ENCODE measurements at places on chromosomes 12 and 14. TPM values are rescaled to one million over a fixed set of nuclear protein-coding genes. Genes with fewer than 3 reads are reported as not detected.

Gene BEST3
- total RNA-seq = not detected

DNA sequence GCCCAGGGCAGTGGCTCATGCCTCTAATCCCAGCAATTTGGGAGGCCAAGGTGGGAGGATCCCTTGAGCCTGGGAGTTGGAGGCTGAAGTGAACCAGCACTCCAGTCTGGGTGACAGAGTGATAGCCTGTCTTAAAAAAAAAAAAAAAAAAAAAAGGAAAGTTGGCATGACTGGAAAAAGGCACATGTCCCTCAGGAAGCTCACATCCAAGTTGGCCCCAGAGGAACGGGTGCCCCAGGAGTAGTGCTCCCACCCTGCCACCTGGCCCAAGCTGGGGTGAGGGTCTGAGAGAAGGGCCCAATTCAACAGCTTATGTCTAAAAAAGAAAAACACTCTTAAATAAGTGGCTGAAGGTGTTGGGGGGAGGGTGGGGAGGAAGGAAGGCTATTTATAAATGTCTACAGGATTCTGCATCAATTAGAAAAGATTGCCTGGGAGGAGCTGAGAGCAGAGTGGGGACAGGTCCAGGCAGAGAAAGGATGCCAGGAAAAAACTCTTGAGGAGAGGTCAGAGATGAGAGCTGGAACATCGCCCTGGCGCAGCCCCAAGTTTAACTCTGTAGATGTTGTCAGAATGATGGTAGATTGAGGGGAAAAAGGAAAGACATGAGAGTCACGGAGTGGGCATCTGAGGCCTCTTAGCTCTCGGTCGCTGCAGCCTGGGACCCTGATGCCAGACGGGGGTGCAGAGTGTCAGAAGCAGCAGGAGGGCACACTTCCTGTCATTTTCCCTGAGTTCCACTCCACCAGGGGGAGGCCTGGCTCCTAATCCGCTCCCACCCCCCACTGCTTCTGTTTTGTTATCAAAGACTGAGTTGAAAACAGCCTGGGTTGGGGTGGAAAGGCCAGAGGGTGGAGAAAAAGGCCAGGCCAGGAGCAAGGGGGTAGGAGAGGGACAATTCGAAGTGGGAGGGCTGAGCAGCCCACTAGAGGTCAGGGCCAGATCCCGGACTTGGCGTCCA, 7.3 kb downstream of the SPRYD3 start:
- H3K4me1 ChIP-seq = peaks cover 98% of the 10 kb centered on the region
- peak; percentile 91 for DNase-seq
- H3K36me3 ChIP-seq = peaks cover 49% of the 10 kb centered on the region
- H3K4me3 ChIP-seq = no peak overlapping the region
- peak overlapping the region; percentile 83 for H3K27ac ChIP-seq
- no peaks in the 10 kb centered on the region for H3K27me3 ChIP-seq

Gene KRT85
- not detected for total RNA-seq

Gene CBLN3
- total RNA-seq = 2.1 TPM

DNA sequence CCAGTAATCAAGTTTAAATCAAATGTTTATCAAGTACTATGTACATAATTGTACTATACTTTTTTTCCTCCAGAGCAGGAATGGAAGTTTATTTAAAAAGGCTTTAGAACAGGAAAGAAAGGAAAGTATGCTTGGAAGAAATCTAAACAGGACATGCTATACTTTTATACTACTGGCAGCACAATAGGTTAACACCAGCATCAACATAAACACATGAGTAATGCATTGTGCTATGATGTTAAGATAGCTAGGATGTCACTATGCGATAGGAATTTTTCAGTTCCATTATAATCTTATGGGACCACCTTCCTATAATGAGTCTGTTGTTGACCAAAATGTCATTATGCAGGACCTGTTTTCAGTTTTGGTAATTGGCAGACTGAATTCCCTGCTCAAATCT, 41.5 kb upstream of the ANKS1B start:
- H3K27ac ChIP-seq = no peak overlapping the region
- H3K27me3 ChIP-seq = no peaks in the 10 kb centered on the region
- H3K4me1 ChIP-seq = no peaks in the 10 kb centered on the region

Gene BICDL1
- not detected for total RNA-seq

DNA sequence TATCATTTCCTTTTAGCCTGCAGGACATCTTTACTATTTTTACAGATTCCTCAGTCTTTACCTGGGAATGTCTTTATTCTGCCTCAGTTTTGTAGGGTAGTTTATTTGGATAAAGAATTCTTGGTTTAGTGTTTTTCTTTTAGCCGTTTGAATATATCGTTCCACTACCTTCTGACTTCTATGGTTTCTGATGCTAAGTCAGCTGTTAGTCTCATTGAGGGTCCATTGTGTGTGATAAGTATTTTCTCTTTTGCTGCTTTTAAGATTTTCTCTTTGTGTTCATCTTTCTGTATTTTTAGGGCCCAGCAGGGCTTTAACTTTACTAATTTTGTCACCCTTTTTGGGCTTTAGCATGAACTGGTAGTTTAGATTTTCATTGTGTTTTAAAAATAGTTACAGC, 113.5 kb downstream of the MNAT1 start:
- H3K27ac ChIP-seq = no peak overlapping the region
- no peaks in the 10 kb centered on the region for H3K4me1 ChIP-seq
- H3K36me3 ChIP-seq = peaks cover 31% of the 10 kb centered on the region
- no peak overlapping the region for H3K4me3 ChIP-seq
- no peak for DNase-seq

Gene A2ML1
- total RNA-seq = 6.1 TPM

GRCh38 chr12:8996682-8997405, 7.5 kb downstream of the KLRG1 start:
- no peak overlapping the region for H3K4me3 ChIP-seq
- no peak for DNase-seq
- H3K27me3 ChIP-seq = no peaks in the 10 kb centered on the region
- H3K4me1 ChIP-seq = no peaks in the 10 kb centered on the region
- no peak overlapping the region for H3K27ac ChIP-seq
- H3K36me3 ChIP-seq = no peaks in the 10 kb centered on the region

Gene PDE3A
- total RNA-seq = 11.4 TPM

Gene C14orf132
- 16.6 TPM for total RNA-seq

Gene ZNF891
- total RNA-seq = 5.1 TPM

Gene LDHB
- 248 TPM for total RNA-seq

Gene RPGRIP1
- 0.78 TPM for total RNA-seq

DNA sequence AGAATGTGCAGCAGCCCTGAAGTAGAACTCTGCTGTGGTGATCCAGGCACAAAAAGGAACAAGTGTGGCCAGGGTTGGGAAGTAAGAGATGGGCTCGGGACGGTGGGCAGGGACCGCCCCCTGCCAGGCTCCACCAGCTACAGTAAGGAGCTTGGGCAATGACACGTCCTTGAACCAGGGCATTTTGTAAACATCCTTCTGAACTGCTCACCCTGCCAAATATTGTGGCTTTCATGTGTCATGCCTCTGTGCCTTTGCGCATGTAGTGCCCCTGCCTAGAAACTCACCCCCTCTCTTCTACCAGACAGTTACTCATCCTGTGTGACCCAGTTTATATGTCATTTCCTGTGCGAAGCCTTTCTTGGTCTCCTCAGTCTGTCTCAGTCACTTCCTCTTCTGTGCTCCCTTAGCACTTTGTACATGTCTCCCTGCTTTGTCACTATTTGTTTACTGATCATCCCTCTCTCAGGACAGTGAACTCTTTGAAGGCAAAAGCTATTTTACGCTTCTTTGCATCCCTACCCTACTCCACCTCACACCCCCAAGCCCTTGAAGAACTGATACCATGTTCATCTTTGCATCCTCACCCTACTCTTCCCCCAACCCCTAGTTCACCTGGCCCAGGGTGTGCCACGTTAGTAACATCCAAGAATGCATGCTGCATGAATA, 108.9 kb upstream of the PLEKHG7 start:
- H3K27me3 ChIP-seq = no peaks in the 10 kb centered on the region
- H3K4me3 ChIP-seq = no peak overlapping the region
- no peaks in the 10 kb centered on the region for H3K36me3 ChIP-seq
- H3K4me1 ChIP-seq = no peaks in the 10 kb centered on the region
- H3K27ac ChIP-seq = peak overlapping the region; percentile 74
- DNase-seq = peak; percentile 26

DNA sequence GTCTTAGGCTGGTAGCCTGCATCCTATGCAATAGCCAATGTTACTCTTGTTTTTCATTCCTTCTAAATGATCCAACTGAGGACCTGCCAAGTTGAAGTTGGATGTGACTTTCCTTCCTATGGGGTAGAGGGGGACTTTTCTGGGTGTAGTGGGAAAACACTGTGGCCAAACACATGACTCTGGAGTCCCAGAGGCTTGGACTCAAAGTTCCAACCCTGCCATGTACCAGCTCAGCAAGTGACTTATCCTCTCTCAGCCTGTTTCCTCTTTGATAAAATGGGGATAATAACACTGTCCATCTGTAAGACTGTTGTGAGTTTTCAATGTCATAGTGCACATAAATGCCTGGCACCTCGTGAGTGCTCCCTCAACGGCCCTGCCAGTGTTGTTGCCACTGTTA, 97.0 kb downstream of the ZFP36L1 start:
- DNase-seq = no peak
- no peaks in the 10 kb centered on the region for H3K4me1 ChIP-seq
- no peaks in the 10 kb centered on the region for H3K36me3 ChIP-seq

Gene TMPRSS12
- not detected for total RNA-seq

Gene NFKBIA
- total RNA-seq = 1,165 TPM

GRCh38 chr12:27552235-27552634, 28.2 kb downstream of the PPFIBP1 start:
- H3K27ac ChIP-seq = peak overlapping the region; percentile 62
- H3K27me3 ChIP-seq = no peaks in the 10 kb centered on the region
- DNase-seq = no peak
- no peak overlapping the region for H3K4me3 ChIP-seq
- no peaks in the 10 kb centered on the region for H3K36me3 ChIP-seq
- peaks cover 100% of the 10 kb centered on the region for H3K4me1 ChIP-seq

DNA sequence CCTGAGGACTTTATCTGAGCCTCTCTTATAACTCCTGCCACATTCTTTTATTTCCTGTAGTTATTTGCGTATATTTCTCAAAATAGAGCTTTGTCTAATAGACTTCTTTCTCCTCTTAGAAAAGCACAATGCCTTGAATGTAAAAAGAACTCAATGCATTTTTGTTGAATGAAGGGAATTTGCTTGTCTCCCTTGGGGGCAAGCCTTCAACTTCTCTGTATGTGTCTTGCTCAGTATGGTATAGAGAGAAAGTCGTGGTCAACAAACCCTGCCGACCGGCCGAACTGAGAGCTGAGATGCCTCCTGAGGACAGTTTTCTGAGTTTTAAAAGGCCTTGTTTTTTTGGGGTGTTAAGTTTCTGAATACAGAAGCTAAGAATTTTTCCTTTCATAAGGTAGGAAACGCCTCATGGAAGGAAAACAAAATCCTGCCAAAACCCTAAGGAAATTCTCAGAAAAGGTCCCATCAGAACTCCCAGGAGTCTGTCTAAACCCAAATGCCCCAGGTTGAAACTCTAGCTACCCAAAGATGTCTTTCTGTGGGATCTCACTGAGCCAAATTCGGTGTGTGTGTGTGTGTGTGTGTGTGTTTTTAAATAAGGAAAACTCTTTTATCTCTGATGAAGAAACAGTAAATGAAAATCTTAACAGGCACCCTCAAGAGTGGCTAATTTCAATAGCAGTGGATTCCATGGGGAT, 136.6 kb downstream of the C12orf75 start:
- DNase-seq = no peak
- H3K4me3 ChIP-seq = no peak overlapping the region
- H3K4me1 ChIP-seq = no peaks in the 10 kb centered on the region
- H3K36me3 ChIP-seq = no peaks in the 10 kb centered on the region

GRCh38 chr14:70642303-70643235, 853 bp downstream of the TTC9 start:
- H3K4me3 ChIP-seq = peak overlapping the region; percentile 65
- no peak for DNase-seq
- H3K4me1 ChIP-seq = peaks cover 17% of the 10 kb centered on the region
- peaks cover 54% of the 10 kb centered on the region for H3K27me3 ChIP-seq
- H3K27ac ChIP-seq = peak overlapping the region; percentile 80

DNA sequence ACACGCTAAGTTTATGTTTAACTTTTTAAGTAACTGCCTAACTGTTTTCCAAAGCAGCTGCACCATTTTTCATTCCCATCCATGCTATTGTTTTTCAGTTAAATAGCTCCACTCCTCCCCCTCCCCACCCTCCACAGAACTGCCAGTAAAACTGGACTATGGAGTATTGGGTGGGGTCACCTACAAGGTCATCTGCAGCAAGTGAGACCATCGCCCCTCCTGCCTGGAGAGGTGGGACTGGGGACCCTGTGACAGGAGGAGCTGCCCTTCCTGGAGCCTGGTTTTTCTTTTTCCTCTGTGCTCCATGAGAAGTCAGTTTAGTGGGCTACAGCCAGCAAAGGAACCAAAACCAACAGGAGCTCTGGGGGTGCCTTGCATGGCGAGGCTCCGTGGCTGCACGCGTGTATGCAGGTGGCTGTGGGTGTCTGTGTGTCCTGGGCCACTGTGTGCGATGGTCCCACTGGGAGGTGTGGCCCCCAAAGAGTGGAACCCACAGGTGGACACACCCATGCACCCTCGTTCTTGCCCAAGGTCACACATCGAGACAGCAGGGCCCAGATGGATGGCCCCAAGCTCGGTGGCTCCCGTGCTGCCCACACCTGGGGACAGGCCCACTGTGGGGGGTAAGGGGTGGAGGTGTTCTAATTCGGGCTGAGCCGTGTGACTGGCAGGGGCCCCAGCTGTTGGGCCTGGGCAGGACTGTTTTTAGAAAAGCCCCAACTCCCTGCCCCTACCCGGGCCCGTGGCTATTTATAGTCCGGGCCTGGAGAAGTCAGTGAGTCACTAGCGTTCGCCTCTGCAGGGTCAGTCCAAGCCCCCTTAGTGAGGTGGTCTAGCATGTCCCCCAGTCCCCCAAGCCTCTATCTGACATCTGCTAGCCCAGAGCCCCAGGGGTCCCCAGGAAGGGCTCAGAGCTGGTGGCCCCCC, 2.3 kb upstream of the ADSS1 start:
- no peaks in the 10 kb centered on the region for H3K36me3 ChIP-seq
- H3K27me3 ChIP-seq = no peaks in the 10 kb centered on the region
- H3K4me3 ChIP-seq = no peak overlapping the region

GRCh38 chr12:16515666-16516065, 90.3 kb downstream of the LMO3 start:
- H3K36me3 ChIP-seq = no peaks in the 10 kb centered on the region
- no peaks in the 10 kb centered on the region for H3K27me3 ChIP-seq
- H3K4me1 ChIP-seq = no peaks in the 10 kb centered on the region
- H3K4me3 ChIP-seq = no peak overlapping the region
- H3K27ac ChIP-seq = no peak overlapping the region
- DNase-seq = no peak

GRCh38 chr14:100302616-100303015, 3.6 kb downstream of the SLC25A29 start:
- H3K27me3 ChIP-seq = no peaks in the 10 kb centered on the region
- no peak for DNase-seq
- no peak overlapping the region for H3K4me3 ChIP-seq
- H3K27ac ChIP-seq = no peak overlapping the region
- peaks cover 48% of the 10 kb centered on the region for H3K4me1 ChIP-seq

- DNase-seq = no peak
- no peaks in the 10 kb centered on the region for H3K27me3 ChIP-seq
- H3K27ac ChIP-seq = no peak overlapping the region
- no peaks in the 10 kb centered on the region for H3K4me1 ChIP-seq
- H3K36me3 ChIP-seq = no peaks in the 10 kb centered on the region
These were observed 18.0 kb downstream of the HECTD1 start for GRCh38 chr14:31189346-31190218.

Measured in tibial nerve (tissue), 4 donors.